ENCODE measurements at places on chromosomes 3 and 15.

GRCh38 chr15:48422401-48422800, 91.2 kb downstream of the DUT start:
- DNase-seq = no peak

- DNase-seq = no peak
These were observed 13.0 kb downstream of the ZFAND6 start for GRCh38 chr15:80072285-80072994.

- no peak for DNase-seq
These were observed 100.3 kb downstream of the APBA2 start for GRCh38 chr15:28986108-28986507.

DNA sequence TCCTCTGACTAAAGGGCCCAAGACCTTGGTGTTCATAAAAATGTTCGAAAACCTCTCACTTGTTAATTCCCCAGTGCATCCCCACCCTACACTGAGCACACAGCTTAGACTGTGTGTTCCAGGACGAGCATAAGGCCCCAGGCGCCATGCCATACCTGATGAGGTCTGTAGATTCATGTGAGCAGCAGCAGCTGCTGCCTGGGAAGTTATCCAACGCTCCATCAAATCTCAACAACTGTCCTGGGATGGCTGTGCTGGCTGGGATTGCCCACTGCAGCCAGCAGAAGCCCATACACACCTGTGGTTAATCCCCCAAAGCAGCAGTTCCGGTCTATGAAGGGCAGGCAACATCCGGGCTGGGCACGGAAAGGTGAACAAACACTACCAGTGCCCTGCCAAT, 391.2 kb downstream of the IL20RB start:
- DNase-seq = no peak

GRCh38 chr3:122627301-122627700, 49.9 kb downstream of the PARP15 start:
- DNase-seq = no peak

GRCh38 chr3:177427540-177427939, 230.3 kb upstream of the TBL1XR1 start:
- no peak for DNase-seq

GRCh38 chr3:140736863-140737460, 59.1 kb downstream of the TRIM42 start:
- peak; percentile 18 for DNase-seq

GRCh38 chr3:149475451-149476060, 1.1 kb downstream of the TM4SF4 start:
- DNase-seq = no peak

- DNase-seq = no peak
These were observed 112.6 kb downstream of the TCF12 start for GRCh38 chr15:57031082-57031481.

- DNase-seq = no peak
These were observed 78.4 kb upstream of the RASGRF1 start for GRCh38 chr15:79168922-79169456.
